NCI-H2227 treated with DMSO at 0.1 percent for 48 hours (cell line): ENCODE measurements at places on chromosomes 3 and 15.

- no peak for DNase-seq
These were observed 47.9 kb downstream of the TGFBR2 start for GRCh38 chr3:30654269-30654668.

DNA sequence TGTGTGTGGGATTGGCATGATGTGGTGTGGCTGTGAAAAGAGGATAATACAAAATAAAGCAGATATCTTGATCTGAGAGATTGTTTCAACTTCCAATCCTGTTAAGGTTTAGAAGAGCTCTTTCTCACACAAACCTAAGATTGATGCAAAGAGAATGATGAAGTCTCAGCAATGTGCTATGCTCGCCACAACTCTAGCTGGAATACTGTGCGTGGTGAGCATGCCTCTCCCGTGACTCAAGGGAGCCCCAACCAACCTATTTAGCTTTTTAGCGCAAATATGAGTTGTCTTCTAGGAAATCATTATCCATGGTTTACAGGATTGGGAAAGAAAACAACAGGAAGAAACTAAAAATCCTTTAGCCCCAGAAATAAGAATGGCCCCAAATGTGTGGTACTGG is 28.5 kb downstream of the BTLA start:
- no peak for DNase-seq

GRCh38 chr15:52348056-52348745 is 52.6 kb upstream of the MYO5C start:
- no peak for DNase-seq

DNA sequence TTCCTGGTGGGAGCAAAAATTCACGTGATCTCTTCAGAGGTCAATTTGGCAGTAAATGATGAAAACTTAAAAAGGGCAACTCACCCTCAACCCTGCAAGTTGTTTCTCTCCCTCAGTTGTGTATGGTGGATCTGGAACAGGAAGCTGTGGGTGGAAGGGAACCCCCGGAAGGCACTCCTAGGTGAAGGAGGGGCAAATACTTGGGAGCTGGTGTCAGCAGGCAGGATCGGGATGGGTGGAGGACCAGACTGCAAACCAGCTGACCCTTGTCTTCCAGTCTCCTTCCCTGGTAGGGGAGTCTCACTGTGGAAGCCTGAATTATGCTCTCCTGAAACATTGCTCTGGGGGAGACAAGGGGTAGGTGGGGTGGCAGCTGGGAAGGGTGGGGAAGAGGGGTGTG is 33.5 kb downstream of the PRR23E start:
- DNase-seq, result no peak

DNA sequence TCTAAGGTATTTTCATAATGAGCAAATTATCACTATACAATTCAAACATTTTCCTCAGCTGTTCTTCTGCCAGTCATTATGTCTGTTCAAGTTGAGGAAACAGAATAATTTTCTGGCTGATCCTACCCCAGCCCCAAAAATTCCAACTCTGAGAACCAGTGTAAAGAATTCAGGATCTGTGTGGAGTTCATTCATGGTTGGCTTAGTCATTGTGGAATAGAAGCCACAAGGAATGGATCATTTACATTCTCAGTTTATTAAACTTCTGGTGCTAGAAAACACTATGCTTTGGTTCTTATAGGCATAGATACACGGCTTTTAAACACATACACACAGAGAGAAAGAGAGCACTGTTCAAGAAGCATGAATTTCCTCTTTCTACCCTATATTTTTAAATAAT is 134.6 kb downstream of the CMSS1 start:
- no peak for DNase-seq

GRCh38 chr15:80856809-80857377 is 77.7 kb downstream of the CEMIP start:
- no peak for DNase-seq

DNA sequence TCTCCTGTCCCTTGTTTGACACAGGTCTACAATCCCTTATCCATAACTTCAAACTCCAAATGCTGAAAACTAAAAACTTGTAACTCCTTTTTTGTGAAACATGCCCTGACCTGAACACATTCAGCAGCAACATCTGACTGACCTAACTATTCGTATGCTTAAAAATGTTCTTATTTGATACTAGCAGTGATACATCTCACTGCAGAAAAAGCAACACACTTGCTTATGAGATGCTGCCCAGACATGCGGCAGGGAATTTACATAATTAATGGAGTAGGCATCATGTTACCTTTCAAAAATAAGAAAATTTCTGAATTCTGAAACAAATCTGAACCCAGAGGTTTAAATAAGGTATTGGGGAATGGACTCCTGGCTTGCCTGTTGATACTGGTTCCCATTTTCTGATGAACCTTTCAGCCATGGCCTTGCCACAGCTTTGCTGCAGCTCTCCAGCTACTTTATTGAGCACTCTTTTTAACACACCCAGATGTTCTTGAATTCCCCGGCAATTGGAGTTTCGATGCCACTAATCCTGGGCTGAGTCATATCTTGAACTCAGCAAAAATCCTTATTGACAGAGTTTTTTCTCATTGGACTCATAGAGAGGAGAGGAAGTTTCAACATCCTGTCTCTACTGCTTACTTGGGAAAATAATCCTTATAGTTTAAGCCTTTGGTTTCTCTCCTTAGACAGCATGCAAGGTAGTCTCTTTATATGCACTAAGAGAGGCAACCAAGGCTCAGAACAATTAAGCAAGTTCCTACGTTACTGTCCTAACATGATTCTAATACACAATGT is 296.6 kb upstream of the LMCD1 start:
- no peak for DNase-seq

DNA sequence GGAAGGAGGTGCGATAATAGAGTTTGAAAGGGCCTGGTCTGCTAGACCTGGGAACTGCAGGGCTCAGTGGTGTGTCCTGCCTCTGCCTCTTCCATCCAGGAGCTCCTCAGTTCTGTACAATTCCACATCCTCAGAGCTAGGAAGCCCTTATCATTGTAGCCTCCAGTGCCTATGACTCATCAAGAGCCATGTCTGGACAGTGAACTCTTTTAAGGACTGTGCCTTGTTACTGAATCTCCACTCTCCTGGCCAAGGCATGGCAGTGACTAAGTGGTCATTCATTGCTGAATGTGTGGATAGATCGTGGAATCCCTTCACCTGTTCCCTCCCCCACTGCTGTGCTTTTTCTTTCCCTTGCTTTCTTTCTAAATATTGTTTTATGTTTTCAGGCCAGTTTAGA is 2.9 kb downstream of the TIMP4 start:
- DNase-seq, result no peak

GRCh38 chr15:38479266-38479665 is 25.3 kb downstream of the FAM98B start:
- DNase-seq, result no peak

DNA sequence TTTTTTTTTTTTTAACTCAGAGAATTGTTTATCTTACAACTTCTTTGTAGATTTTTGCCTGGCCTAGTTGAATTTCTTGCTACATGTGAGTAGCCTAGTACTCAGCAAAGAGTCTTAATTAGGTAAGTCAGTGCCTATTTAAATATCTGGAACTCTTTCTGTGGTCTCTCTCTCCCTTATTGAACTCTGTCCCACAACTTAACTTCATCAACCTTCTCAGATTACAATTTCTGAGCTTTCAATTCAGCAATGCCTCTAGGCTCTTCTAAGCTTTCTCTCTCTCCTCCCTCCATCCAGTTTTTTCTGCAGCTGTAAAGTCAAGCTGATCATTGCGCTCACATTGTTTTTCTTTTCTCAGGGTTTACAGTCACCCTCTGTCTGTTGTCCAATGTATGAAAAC is 517.6 kb upstream of the ROBO1 start:
- DNase-seq, result no peak

DNA sequence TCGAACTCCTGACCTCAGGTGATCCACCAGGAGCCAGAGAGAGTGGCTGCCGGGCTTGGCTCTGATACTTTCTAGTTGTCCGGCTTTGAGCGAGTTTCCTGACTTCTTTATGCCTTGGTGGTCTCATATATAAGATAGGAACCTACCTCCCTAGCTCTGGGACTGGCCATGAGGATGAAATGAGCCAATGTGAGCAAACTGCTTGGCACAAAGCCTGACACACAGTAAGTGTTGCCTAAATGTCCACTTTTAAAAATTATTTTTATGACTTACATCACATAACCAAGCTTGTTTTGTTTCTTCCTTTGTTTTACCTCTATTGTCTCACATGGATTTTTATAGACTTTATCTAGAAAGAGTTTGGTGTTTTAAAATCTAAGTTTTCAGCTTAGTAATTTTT is 42.1 kb upstream of the CCDC174 start:
- DNase-seq, result no peak

DNA sequence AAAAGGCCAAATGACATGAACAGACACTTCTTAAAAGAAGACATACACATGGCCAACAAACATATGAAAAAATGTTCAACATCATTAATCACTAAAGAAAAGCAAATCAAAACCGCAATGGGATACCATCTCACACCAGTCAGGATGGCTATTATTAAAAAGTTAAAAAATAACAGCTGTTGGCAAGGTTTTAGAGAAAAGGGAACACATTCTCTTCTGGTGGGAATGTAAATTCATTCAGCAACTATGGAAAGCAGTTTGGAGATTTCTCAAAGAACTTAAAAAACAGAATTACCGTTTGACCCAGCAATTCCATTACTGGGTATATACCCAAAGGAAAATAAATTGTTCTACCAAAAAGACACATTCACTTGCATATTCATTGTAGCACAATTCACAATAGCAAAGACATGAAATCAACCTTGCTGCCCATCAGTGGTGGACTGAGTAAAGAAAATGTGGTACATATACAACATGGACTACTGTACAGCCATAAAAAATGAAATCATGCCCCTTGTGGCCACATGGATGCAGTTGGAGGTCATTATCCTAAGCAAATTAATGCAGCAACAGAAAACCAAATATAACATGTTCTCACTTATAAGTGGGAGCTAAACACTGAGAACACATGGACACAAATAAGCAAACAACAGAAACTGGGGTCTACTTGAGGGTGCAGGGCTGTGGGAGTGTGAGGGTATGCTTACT is 190.7 kb upstream of the MCTP2 start:
- DNase-seq, result no peak

DNA sequence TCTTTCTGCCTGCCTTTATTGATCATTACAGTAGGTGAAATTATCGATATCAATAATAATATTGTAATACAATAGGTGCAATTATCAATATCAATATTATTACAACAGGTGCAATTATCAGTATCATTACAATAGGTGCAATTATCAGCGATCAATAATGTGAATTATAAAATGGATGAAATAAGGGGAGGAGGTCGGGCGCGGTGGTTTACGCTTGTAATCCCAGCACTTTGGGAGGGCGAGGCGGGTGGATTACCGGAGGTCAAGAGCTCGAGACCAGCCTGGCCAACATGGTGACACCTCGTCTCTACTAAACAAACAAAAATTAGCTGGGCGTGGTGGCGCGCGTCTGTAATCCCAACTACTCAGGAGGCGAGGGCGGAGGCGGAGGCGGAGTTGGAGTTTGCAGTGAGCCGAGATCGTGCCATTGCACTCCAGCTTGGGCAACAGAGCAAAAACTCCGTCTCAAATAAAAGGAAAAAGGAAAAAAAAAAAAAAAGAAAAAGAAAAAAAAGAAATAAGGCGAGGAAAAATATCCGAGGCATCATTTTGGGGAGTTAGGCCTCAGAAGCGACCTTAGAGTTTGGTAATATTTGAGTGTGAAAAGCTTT is 611 bp upstream of the BNIP2 start:
- DNase-seq, result peak; percentile 61

DNA sequence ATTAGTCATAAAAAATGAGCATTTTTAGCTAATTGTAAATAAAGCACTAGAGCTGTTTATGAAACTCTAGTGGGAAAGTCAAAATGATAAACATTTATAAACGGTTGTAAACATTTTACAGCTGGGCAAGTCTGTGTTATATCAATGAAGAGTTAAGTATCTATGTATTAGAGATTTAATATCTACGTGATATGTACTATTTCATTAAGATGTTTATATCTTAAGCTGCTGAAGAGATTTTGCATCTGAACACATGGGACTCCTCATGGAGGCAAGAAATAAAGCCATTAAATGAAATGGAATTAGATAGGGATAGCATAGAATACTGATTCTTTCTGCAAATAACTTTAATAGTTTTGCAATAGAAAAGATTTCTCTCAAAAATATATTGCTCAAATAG is 23.0 kb upstream of the CAPN7 start:
- no peak for DNase-seq

DNA sequence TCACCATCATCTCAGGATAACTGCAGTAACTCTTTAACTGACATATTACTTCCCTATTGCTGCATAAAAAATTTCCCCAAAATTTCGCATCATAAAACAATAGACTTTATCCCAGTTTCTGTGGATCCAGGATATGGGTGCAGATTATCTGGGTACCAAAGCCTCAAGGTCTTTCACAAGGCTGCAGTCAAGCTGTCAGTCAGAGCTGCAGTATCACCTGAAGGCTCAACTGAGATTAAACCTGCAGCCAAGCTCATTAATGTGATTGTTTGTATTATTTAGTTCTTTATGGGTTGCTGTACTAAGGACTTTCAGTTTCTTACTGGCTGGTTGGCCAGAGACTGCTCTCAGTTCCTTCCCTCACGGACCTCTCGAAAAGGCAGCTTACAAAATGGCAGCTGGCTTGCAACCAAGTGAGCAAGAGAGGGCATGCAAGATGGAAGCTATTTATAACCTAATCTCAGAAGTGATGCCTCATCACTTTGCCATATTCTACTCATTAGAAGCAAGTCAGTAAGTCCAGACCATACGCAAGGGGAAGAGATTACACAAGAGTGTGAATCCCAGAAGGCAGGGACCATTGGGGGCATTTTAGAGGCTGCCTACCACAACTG is 54.9 kb downstream of the DCUN1D1 start:
- DNase-seq, result peak; percentile 53

- no peak for DNase-seq
These were observed 25.1 kb downstream of the ALDH1L1 start for GRCh38 chr3:126155280-126155640.

- no peak for DNase-seq
These were observed 54.5 kb upstream of the BOC start for GRCh38 chr3:113156816-113157333.

GRCh38 chr3:55014906-55015305 is 87.0 kb upstream of the LRTM1 start:
- DNase-seq, result no peak

GRCh38 chr3:177554895-177555759 is 357.8 kb upstream of the TBL1XR1 start:
- DNase-seq, result peak; percentile 23

DNA sequence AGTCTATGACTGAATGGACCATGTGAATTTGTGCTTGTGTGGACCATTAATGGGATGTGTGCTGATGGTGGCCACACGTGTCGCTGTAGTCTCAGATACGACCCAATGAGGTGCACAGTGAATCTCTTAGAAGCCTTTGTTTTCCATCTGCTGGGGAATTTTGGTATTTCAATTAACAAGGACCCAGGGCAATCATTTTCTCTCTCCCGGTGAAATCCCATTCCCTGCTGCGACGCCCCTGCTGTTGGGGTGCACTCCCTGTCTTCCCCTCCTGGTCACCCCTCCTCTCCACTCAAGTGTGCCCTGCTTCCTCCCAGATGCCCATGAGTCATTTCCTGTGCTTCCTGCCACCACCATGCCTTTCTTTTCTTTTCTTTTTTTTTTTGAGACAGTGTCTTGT is 32.7 kb downstream of the EBLN2 start:
- DNase-seq, result no peak

GRCh38 chr3:108071368-108071767 is 19.5 kb downstream of the CD47 start:
- no peak for DNase-seq
